ENCODE measurements at places on chromosomes 16 and 17.

DNA sequence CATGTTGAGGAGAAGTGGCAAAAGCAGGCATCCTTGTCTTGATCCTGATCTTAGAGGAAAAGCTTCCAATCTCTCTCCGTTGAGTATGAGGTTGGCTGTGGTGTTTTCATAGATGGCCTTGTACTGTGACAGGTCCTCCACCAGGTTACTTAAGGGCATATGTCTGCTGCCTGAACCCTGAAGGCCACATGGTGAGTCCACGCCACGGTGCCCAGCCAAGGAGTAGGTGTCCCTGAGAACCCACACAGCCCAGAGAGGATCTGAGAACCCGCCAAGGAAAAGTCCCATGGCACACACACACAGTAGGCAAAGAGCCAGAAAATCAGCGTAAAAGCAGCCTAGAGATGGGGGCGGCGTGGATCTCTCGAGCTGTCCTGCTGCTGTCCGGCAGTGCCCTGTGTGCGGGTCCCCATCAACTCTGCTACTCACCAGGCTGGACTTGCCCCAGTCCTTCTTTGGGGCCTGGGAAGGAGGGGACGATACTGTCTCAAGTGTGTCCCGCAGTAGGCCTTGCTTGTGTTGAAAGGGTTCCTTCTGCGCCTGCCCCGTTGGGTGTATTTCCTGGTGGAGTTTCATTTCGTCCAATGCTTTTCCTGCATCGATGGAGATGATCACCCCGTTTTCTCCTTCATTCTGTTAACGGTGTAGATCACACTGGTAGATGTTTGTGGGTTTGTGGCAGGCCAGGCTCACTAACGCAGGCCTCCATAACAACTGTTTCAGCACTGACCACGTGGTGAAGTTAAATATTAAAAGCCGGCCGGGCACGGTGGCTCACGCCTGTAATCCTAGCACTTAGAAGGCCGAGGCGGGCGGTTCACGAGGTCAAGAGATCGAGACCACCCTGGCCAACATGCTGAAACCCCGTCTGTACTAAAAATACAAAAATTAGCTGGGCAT lies 90.8 kb upstream of the DNAH17 start:
- no peak for DNase-seq

DNA sequence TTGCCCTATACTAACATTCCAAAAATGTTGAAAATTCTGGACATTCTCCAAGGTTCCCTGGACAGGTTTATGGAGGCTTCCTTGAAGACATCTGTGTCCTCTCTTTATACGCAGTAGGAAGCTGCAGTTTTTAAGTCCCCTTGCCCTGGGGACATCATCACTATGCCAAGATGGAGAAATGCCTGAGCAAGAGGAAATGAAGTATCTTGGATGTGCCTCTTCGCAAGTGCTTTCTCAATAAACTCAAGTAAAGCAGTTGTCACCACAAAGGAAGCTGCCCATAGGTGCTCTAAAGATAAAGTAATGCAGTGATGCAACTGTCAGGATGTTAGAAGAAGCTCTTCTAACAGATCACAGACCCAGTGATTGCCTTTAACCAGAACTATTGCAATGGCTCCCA lies 71.0 kb downstream of the CDYL2 start:
- DNase-seq: no peak

GRCh38 chr16:69150146-69150865 lies 17.9 kb downstream of the UTP4 start:
- DNase-seq: no peak

DNA sequence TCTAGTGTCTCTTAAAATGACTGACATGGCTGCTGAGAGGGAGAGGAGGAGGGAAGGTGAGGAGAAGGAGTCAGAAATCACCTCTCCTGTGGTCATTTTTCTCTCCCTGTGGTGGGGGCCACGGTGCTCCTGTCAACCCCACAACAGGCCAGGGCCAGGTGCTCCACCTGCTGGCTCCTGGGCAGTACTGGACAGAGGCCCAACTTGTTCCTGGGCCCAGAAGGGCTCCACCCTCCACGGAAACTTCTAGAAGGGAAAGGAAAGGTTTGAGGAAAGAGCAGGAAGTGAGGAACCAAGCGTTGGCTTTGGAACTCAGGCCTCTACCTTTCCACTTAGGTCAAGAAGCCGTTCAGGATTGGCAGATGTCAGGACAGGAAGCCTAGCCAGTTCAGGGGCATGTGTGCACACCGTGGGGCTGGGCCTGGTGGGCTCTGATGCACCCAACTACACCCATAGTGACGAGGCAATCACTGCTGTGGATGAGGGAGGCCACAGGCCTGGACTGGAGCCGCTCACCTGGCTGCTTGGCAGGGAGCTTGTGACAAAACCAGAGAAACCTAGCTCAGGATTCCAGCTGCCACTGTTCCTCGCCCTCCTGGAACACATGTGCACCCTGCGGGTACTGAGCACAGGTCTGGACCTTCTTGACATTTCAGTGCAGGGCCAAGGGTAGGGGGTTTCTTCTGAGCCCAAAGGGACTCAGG lies 36.1 kb downstream of the WNT3 start:
- no peak for DNase-seq

Measured in Panc1 (cell line).